ENCODE measurements at places on chromosomes 13 and 19.
A peak's percentile ranks its signal among the peaks of the same experiment; 100 is the strongest.

- DNase-seq: no peak
Measured at GRCh38 chr13:60351855-60352615, 45.0 kb upstream of the TDRD3 start.

DNA sequence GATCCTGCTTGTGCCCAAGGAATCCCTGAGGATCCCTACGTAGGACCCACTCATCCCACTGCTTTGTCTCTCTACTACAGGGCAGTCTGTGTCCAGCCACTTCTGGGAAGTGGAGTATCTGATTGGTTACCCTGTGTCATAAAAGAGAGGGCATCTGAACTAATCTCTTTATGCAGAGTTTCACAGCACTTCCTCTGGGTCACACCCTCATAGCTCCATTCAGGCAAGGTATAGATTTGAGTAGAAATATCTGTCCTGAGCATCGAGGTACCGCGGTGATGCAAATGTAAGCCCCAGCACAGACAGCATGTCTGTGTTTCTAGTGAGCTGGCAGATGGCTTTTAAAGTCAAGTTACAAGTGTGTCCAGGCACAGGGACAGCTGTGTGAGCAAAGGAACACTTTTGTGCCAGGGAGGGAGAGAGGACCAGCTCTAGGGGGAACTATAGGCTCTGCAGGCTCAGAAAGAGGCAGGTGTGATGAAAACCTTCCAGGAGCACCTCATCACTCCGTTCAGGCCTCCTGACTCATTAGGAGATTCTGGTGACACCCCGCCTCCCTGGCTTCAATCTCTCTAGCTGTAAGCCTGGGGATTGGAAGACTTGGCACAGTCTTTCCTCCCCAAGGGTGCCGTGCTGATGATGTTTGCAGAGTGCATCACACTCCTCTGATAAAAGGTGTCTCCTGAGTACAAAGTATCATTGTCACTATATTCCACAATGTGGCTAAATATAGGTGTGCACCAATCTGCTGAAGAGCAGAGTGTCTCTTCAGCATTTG, 84.3 kb upstream of the UBL3 start:
- no peak for DNase-seq

GRCh38 chr19:14114854-14115253, 2.7 kb downstream of the PRKACA start:
- DNase-seq: no peak

DNA sequence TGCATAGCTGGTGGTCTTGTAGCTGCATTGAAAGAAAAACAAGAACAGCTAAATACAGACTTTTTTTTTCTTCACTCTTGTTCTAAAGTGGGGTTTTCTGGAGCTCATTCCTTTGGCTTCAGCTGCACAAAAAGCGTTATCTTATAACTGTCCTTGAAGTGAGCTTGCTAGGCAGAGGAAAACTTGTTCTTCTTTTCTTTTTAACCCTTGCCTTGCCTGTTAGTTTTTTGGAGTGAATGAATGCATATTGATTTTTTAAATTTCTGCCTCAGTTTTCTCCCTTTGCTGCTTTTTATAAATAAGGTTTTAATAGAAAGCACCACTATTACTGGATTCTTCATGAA, 1.5 kb downstream of the ZNF765 start:
- DNase-seq: no peak

- DNase-seq: no peak
Measured at GRCh38 chr19:17289489-17289888, 7.8 kb downstream of the ANKLE1 start.

DNA sequence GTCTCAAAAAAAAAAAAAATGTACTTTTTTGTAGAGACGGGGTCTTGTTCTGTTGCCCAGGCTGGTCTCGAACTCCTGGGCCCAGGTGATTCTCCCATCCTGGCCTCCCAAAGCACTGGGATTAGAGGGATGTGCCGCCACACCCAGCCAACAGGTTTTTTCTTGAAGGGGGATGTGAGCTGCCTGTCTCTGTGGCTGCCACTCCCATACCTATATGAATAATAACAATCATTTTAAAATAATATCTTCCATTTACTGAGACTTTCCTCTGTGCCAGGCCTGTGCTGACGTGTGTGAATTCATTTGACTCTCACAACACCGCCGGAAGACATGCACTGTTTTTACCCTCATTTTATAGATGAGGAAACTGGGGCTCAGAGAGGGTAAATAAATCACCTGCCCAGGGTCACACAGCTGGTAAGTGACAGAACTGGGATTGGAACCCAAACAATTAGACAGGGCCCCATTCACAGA, 7.2 kb upstream of the BCL3 start:
- DNase-seq: no peak

- DNase-seq: no peak
Measured at GRCh38 chr13:108850691-108851090, 221.3 kb downstream of the MYO16 start.

DNA sequence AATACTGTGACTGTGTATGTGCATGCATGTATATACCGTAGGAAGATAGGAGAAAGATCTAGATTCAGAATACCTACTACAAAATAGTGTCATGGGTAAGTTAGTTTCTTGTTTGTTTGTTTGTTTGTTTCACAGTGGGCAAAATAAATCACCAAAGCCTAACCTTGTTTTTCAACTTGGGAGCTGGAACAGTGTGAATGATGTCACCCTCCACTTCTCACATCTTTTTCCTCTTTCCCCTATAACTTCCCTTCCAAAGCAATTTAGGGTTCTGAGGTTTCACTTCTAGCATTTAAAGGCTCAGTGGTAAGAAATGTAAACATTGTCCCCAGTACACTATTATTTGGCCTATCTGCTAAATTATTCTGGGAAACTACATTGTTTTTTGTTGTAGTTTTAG, 5.4 kb downstream of the KCTD4 start:
- DNase-seq: no peak

DNA sequence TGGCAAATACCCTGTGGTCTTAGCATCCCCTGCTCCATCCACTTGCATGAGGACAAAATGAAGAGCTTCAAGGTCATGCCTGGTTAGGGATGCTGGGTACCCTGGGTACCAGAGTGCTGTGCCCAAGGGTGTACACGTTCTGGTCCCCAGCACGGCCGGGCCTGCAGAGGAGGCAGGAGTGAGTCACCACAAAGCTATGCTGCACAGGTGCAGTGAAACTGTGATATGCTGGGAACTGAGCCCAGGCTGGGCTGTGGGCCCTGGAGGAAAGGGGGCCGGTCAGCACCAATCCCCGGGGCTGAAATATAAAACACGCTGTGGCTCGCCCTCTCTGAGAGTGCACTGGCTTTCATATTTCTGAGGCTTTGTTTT, 95.1 kb downstream of the TSHZ3 start:
- no peak for DNase-seq

GRCh38 chr13:108408672-108409071, 139.2 kb downstream of the TNFSF13B start:
- no peak for DNase-seq

- no peak for DNase-seq
Measured at GRCh38 chr13:24060993-24061392, 99.5 kb upstream of the SPATA13 start.

DNA sequence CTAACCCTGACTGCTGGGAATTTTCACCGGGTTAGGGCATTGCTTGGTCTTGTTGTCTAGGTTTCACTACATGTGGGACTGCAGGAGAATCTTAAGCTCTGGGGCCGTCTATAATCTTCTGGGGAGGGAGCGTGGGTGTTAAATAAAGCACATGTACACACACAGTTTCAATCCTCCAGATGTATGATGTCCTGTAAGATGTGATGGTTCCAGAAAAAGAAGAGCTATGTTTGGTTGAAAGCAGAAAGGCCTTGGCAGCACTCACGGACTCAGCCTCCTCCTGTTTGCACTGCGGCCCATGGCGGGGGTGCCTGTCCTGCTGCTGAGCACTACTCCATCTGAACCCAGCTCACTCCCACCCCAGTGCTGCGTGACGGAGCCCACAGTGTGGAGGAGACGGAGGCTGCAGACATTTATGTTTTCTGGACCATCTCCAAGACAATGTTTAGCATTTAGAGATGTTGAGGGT, 343.5 kb downstream of the TEX29 start:
- no peak for DNase-seq

GRCh38 chr13:106496072-106496997, 39.1 kb downstream of the EFNB2 start:
- DNase-seq: no peak

- DNase-seq: no peak
Measured at GRCh38 chr13:59790626-59791025, 373.1 kb downstream of the DIAPH3 start.

DNA sequence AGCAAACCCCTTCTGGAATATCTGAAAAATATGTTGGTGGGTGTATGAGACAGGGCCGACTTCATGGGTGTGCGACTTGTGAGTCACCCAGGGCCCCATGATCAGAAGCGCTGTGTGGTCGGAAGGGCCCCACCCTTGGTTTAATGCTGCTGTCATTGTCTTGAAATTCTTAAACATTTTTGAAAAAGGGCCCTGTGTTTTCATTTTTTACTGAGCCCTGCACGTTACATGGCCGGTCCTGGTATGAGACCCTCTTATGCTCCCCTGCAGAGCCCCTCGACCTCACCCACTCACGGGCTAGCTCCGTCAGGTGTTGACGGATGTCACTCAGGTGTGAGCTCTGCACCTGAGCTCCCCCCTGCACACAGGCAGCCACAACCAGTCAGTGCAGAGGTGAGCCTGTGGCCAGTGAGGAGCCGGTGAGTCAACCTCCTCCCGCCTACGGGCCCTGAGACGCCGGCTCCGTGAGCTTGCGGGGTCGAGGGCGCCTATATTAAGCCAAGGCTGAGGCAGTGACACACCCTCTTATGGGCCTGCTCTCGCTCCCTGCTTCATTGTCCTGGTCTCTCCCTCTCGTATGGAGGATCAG, 27.7 kb downstream of the GADD45B start:
- peak; percentile 79 for DNase-seq

- DNase-seq: no peak
Measured at GRCh38 chr13:25112695-25113255, 16.8 kb downstream of the PABPC3 start.

GRCh38 chr13:48448959-48449614, 36.2 kb upstream of the LPAR6 start:
- DNase-seq: peak; percentile 44

DNA sequence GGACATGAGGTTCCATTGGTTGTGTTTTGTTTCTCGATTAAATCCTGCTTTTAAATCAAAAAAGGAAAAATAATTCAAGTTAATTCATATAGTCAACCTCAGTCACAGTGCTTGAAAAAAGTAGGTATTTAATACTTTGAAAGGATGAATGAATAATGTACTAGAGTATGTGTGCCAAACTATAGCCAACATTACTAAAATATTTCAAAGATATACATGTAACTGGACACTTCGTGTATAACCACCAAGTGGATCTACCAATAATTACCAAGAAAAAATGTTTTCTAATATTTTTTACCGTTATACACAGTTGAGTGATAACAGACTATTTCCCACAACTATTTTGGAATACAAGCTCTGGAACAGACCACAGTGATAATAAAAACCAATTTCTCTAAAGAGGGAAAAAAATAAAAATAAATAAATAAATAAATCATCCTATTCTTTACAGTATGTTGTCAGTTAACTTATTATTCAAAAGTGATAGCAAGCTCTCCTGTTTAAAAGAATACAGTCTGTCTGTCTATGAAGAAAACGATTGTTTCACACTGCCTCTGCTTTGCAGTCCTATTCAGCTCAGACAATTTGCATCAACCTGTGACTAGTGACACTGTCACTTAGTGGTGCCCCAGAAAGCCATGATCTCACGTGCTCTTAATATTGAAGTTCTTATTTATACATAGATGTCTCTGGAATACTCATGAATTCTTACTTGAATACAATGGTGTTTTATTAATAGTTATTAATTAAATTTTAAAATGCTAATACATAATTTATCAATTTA, 58.2 kb downstream of the UBL3 start:
- no peak for DNase-seq

- no peak for DNase-seq
Measured at GRCh38 chr19:34041925-34042521, 130.3 kb upstream of the LSM14A start.

GRCh38 chr13:59144700-59145099, 1019.0 kb downstream of the DIAPH3 start:
- DNase-seq: no peak

DNA sequence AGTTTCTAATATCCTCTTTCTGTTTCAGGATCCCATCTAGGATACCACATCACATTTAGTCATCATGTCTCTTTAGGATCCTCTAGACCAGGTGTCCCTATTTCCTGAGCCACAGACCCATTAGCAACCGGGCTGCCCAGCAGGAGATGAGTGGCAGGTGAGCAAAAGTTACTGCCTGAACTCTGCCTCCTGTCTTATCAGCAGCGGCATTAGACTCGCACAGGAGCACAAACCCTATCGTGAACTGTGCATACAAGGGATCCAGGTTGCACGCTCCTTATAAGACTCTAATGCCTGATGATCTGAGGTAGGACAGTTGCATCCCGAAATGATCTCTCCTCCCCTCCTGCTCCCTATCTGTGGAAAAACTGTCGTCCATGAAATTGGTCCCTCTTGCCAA, 7.8 kb upstream of the CEBPG start:
- no peak for DNase-seq

DNA sequence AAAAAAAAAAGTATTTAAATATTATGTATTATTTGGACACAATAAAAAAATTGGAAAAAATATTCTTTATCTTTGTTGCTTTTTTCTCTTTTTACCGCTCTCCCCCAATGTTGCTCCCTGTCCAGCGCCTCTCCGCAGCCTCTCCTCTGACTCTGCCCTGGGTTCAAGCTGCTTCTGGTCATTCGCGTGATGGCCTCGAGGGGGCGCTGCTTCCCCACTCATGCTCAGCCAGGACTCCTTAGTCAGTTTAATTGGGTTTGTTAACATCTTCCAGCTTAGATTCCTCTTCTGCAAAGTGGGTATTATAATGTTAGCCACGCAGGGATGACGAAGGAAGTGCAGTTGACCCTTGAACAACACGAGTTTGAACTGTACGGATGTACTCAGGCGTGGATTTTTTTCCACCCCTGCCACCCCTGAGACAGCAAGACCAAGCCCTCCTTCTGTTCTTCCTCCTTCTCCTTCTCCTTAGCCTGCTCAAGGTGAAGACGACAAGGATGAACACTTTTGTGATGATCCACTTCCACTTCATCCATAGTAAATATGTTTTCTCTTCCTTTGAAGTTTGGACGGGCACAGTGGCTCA, 4.9 kb upstream of the NWD1 start:
- no peak for DNase-seq

- no peak for DNase-seq
Measured at GRCh38 chr13:22690756-22691155, 490.0 kb upstream of the SGCG start.

DNA sequence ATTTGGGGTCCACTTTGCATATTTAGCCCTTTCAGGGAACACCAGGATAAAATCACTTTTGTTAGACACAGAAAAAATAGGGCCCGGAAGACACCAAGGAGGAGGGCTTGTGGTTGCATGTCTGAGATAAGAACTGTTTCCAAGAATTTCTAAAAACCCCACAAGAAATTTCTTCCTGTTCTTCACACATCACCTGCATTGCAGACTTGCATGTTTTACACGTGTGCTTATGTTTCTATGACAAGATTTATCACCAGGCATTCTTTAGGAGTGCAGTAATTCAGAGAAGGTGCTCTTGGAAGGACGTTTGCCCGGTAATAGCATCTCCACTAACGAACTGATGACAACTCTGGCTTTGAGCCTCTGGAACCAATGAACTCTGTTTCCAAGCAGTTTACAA, 7.1 kb upstream of the ACTL9 start:
- DNase-seq: no peak

GRCh38 chr13:51495316-51495715, 42.5 kb upstream of the INTS6 start:
- no peak for DNase-seq

- DNase-seq: no peak
Measured at GRCh38 chr19:1423436-1424191, 14.6 kb upstream of the RPS15 start.

- no peak for DNase-seq
Measured at GRCh38 chr19:15292140-15292539, 40.2 kb downstream of the BRD4 start.
